ENCODE measurements at places on chromosomes 2 and 18.

DNA sequence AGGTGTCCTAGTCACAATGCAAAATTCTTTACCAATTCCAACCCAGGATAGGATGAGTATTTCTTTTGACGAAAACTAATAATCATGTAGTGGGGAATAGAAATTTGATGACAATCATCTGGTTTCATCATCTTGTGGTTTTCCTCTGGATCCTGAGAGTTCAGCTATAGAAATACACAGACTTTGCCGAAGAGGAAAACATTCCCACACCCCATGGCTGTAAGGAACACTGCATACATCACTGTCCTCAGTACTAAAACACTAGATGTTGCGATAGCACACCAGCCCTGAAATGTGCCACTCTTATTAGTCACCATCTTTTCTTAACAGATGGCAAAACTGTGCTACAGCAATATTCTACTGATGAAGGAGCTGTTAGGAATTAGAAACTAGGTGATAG is 29.4 kb downstream of the CERKL start:
- no peak for DNase-seq

DNA sequence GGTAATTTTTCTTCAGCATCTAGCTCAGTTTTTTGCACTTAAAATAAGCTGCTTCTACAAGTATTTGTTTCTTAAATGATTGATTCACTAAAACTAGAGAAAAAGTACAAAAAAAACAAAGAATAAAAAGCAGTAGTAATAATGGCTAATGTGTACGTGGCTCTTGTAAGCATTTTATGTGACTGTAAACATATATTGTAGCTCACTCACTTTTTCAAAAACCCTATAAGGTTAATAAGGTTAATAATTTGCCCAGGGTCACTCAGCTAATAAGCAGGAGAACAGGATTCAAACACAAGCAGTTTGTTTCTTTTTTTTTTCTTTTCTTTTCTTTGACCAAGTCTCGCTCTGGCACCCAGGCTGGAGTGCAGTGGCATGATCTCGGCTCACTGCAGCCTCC is 67.5 kb downstream of the RMDN2 start:
- DNase-seq: no peak

GRCh38 chr2:233764264-233764663 is 4.2 kb downstream of the UGT1A1 start:
- DNase-seq: no peak

GRCh38 chr2:43526994-43527393 is 68.8 kb downstream of the THADA start:
- no peak for DNase-seq

DNA sequence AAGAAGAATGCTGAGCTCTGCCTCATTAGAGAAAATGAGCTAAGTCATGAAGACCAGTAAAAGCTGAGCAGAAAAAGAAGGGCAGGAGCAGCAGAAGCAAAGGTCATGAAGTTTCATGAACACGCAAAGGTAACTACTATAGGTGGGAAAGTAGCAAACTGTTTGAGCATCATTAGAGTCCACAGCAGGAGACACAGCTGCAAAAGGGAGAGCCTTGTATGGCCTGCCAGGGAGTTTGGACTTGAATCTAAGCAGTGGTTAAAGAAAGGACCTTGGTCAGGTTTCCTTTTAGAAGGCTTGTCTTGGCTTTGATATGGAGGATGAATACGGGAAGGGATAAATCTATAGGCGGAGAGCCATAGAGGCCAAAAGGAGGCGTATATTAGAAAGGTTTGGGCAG is 34.0 kb downstream of the DAPL1 start:
- no peak for DNase-seq

GRCh38 chr2:120963997-120964705 is 228.5 kb downstream of the GLI2 start:
- no peak for DNase-seq

DNA sequence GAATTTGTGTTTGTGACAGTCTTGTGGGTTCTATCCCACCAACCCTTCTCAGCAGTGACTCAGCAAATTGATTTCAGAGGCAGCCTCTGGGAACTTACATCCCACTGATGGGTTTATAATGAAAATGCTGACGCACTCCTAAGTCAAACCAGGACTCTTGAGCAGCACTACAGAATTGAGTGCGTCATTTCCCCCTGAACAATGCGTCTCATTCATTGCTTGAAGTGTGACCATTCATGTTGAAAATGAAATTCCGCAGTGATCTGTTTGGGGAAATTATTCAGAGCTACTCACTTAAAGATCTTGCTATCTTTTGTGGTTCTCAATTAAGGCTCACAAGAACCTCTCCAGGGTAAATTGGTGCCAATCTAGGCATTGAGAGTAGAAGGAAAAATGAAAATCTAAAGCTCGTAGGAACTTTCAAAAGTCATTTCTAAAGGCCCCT is 417.7 kb upstream of the SLC14A2 start:
- DNase-seq: no peak

- DNase-seq: no peak
These were observed 165.2 kb upstream of the BCL2L11 start for GRCh38 chr2:110955556-110955955.

GRCh38 chr2:221517146-221517695 is 54.9 kb downstream of the EPHA4 start:
- DNase-seq: no peak

DNA sequence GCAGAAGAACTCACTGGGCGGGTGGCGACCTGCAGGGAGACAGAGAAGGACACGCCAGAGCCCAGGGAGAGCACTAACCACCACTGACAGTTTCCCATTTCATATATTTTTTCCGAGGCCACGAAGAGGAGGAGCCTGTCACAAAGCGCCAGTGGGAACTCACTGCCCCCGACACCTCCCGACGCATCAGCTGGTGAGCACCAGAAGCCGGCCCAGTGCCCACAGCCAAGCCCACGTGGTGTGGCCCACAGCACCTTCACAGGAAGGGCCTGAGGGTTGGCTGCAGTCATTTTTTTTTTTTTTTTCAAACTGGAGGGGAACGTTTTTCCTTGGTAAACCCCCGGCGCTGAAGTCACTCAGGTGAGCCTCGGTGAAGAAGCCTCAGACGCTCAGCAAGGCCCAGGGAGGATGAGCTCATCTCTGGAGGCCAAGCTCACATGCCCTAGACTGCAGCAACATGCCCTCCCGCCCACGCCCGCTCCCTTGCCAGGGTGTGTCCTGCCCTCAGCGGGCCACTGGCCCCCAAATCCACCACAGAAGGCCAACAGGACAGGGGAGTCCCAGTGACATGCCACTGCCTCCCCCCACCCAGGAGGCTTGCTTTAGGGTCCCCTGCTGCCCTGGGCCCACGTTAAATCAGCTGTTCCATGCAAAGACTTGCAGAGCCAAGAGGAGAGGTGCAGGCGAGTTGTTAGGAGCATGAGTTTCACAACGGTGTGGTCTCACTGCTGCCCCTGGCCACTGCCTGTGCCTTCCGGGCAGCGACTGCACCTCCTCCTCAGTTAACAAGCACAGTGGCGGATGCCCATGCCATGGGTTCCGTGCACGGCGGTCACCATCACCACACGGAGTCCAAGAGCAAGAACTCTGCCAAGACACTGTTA is 68.1 kb downstream of the PARD6G start:
- DNase-seq: no peak

- DNase-seq: no peak
These were observed 48.2 kb downstream of the GREB1 start for GRCh38 chr2:11581797-11582611.

DNA sequence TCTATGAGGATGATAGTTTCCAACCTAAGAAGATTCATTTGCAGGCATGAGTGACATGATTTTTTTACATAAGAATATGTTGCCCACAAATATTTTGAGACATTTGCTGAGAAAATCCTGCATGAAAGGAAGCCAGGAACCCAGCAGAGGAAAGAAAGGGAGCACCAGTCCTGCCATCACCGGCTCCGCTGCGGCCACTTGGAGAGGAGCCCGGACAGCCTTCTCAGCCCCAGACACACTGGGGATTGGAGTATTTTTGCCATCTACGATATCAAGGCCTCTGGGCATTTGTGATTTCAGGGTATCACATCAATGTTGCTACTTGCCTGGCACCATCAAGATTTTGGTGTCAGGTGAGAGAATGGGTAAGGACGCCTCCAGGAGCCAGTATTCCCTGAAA is 228.3 kb downstream of the PTGR3 start:
- no peak for DNase-seq

GRCh38 chr2:18549083-18549482 is 11.4 kb downstream of the RDH14 start:
- DNase-seq: no peak

- no peak for DNase-seq
These were observed 55.7 kb downstream of the TCF7L1 start for GRCh38 chr2:85188852-85189251.

GRCh38 chr18:7896161-7896560 is 329.0 kb downstream of the PTPRM start:
- DNase-seq: no peak

- DNase-seq: no peak
These were observed 20.5 kb upstream of the NYAP2 start for GRCh38 chr2:225378984-225379383.

GRCh38 chr2:237459741-237460174 is 27.3 kb upstream of the MLPH start:
- DNase-seq: no peak

GRCh38 chr2:47276061-47276460 is 121.0 kb upstream of the STPG4 start:
- DNase-seq: no peak

DNA sequence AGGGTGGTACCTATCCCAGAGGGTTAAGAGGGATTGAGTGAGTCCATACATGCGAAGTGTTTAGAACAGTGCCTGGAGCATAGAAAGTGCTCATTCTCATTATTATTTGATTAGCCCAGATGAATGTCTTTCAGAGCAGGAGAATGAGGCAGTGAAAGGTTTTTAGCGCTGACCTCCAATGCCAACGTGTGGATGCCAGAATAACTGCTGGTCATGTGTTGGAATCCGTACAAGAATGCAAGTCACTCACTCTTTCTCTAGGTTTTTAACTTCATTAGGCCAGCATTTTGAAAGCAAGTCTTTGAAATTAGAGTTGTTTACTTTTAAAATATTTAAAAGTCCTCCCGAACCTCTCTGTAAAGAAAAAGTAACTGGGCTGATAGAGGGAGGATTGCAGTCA is 374.2 kb downstream of the EN1 start:
- DNase-seq: no peak

DNA sequence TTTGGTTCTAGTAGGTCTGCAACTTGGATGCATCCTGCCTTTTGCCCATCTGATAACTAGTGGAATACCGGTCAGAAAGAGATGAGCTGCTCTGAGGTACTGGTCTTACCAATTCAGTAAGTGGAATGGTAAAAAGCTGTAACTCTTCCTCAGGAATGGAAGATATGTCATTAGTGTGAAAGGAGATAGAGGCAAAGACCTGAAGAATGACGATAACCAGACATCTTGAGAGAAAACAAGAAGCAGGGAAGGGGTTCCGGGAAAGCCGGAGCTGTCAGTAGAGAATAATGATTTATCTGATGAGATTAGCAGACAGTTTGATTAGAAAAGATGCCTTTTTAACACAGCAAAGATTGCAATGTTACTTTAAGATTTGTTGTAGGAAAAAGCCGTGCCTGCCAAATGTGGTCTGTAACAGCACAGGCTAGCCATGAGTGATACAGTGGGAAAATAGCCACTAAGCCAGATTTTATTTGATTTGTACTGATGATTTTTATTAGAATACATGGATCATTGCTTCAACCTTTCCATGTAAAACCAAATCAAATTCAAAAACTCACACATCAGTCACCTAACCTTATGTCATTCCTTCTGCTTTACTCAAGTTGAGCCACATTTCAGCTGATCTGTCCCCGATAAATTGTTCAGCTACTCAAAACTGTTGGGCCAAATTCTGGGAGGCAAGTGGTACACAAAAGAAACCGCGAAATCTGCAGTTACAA is 110.0 kb downstream of the TCF4 start:
- DNase-seq: no peak

GRCh38 chr2:160308476-160308875 is 108.4 kb upstream of the ITGB6 start:
- no peak for DNase-seq

GRCh38 chr2:191836853-191837769 is 9.8 kb downstream of the CAVIN2 start:
- no peak for DNase-seq

DNA sequence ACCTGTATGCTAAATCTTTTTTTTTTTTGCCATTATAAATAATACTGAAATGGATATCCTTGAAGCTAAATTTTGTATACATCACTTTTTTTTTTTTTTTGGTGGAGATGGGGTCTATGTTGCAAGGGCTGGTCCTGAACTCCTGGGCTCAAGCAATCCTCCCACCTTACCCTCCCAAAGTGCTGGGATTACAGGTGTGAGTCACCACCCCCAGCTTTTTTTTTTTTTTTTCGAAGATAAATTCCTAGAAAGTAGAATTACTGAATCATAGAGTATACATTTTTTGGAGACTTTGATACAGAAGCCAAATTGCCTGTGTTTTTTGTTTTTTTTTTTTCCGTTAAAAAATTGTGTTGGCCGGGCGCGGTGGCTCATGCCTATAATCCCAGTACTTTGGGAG is 51.0 kb upstream of the MCFD2 start:
- DNase-seq: no peak

- no peak for DNase-seq
These were observed 686.1 kb upstream of the RAB6C start for GRCh38 chr2:129293326-129293725.

DNA sequence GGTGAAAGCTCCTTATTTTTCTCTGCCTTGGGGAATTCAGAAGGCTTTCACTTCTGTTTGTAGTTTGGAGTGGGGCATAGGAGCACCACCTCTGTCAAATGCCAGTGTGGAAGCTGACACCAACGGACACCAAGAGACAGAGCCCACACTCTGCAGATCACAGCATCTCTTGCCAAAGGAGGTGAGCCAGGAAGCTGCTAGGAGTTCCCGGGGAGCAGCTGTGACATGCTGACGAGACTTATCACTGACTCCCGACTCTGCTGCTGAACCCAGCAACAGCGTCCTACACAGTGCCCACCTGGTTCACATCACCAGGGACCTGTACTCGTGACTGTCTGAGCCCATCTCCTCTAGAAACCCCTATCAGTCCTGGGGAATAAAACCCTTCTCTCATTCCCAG is 8.1 kb downstream of the TEX51 start:
- no peak for DNase-seq

DNA sequence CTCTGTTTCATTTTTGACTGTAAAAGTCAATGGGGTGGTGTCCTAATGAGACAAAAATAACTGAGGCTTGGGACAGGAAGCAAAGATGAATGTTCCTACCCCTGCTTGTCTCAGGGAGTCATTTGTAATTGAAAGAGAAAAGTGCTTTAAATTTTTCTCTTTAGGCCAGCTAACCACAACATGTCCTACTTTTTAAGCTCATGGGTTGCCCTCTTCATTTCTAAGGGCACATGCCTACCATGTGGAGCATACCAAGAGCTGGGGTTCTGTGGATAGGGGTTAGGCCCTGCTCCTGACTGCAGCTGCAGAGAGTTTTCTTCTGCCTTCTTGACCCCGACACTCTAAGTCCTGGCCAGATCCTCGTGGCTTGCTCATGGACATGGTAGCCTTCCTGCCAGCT is 96.8 kb upstream of the ARL4C start:
- DNase-seq: no peak

DNA sequence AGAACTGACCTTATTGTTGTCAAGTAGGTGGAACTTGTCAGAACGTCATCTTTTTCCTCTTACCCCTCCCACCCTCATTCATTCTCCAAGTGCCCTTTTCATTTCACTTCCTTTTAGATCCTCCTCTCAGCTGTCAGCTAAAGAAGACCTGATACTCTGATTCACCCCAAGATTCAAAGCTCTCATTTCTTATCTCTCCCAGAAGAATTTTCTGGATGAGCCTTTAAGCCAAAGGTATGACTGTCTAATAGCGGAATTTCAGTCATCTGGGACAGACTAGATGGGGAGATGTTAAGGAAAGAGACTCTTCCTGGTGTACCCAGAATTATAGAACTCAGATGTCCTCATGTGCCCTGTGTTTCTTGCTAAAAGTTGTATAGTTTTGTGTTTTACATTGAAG is 53.9 kb downstream of the TCF7L1 start:
- DNase-seq: no peak
